Suppressor macrophage treated with lipopolysaccharide for 4 hours (primary cell): ENCODE measurements at places on chromosomes 4 and X.

GRCh38 chrX:149799938-149800337, 18.2 kb downstream of the MAGEA9 start:
- DNase-seq, result no peak

DNA sequence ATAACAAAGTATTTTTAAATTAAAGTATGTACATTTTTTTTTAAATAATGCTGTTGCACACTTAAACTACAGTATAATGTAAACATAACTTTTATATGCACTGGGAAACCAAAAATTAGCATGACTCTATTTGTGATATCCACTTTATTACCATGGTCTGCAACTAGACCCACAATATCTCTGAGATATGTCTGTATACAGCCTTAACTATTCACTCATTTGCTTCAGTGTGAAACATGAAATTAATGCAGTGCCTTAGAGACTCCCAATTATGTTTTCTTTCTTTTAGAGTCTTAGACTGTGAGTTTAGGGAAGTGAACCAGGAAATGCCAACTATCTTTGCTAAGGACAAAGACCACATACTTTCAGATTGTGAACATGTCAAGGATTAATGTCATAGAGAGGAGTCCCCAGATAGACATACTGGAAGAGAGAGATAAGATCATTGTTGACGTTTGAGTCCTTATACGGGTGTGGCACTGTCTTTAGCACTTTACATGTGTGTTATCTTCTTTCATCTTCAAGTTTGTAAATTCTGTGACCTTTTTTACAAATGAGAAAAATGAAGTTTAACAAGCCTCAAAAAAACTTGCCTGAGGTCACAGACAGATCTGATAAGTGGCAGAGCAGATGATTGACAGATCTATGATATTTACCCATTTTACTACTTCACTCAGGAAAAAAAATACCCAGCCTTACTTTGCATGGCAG, 23.2 kb downstream of the CXorf58 start:
- peak; percentile 40 for DNase-seq

GRCh38 chr4:807792-808191, 18.1 kb downstream of the CPLX1 start:
- no peak for DNase-seq

DNA sequence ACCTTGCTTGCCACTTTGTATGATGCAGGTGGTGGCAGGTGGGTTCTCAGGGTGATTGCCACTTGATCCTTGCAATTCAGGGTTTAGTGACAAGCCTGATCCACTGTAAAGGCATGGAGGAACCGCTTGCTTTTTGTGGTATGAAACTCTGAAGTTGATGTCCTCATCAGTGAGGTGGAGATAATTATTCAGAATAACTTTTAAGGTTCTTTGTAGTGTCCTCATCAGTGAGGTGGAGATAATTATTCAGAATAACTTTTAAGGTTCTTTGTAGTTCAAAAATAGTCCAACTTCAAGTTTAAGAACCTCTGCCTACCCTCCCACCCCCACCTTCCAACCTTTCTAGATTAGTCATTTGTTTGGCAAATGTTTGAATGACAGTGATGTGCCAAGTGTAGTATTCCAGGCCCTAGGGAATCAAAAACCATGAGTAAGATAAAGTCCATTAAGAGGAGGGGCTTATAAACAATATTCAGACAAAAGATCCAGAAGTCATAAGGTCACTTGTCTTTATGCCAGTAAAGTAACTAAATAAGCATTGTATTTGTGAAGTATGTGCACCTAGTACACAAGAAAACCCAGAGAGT, 51.2 kb downstream of the DCUN1D4 start:
- DNase-seq, result no peak

DNA sequence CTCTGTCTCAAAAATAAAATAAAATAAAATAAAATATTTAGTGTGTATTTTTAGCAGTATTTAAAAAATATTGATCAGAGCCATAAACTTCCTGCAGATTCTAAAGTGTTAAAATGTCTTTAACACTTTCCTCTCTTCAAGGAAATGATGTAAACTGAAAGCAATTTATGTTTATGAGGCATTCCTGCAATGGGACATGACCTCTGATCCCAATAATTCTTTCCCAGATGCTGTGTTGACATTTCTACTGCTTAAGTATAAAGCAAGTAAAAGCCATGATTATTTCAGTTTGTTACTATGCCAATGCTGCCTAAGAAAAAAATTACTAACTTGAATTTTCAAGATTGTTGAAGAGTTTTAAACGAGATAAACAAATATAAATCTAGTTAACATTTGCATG, 29.0 kb downstream of the COQ2 start:
- no peak for DNase-seq
